Muscle of leg (tissue), 16 donors: ENCODE measurements at places on chromosomes 7 and 10. TPM values are rescaled to one million over a fixed set of nuclear protein-coding genes. Genes with fewer than 3 reads are reported as not detected.

GRCh38 chr7:39623732-39624441 is 515 bp downstream of the RALA start:
- DNase-seq = peak; percentile 51
- H3K27ac ChIP-seq = peak overlapping the region; percentile 95

DNA sequence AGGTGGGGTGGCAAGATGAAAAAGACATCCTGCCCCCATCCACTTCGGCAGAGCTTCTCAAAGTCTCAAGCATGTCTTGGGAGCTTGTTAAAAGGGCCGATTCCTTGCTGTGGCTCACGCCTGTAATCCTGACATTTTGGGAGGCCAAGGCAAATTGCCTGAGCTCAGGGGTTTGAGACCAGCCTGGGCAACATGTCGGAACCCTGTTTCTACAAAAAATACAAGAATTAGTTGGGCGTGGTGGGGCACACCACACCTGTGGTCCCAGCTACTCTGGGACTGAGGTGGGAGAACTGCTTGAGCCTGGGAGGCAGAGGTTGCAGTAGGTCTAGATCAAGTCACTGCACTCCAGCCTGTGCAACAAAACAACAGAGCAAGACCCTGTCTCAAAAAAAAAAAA is 14.5 kb downstream of the TRIM8 start:
- no peaks in the 10 kb centered on the region for H3K27me3 ChIP-seq
- H3K36me3 ChIP-seq = peaks cover 51% of the 10 kb centered on the region

DNA sequence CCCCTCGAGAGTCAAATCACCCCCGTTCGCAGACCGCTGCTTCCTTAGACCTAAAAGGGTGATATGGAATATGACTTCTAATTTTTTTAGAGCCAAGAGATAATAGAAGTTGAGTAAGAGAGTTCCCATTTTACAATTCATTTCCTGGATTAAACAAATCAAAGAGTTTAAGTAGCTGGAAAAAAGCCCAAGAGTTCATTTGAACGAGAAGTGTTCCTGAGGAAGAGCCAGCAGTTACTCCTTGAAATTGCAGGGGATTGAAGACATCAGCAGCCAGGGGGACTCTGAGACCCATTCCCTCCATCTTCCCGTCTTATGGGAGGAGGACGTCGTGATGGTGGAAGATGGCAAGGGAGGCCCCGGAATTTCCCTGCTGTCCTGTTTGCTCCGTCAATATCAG is 277.0 kb downstream of the WDR11 start:
- no peaks in the 10 kb centered on the region for H3K4me1 ChIP-seq
- peak; percentile 17 for DNase-seq
- H3K4me3 ChIP-seq = no peak overlapping the region
- peaks cover 13% of the 10 kb centered on the region for H3K27me3 ChIP-seq
- no peaks in the 10 kb centered on the region for H3K36me3 ChIP-seq
- no peak overlapping the region for H3K27ac ChIP-seq

DNA sequence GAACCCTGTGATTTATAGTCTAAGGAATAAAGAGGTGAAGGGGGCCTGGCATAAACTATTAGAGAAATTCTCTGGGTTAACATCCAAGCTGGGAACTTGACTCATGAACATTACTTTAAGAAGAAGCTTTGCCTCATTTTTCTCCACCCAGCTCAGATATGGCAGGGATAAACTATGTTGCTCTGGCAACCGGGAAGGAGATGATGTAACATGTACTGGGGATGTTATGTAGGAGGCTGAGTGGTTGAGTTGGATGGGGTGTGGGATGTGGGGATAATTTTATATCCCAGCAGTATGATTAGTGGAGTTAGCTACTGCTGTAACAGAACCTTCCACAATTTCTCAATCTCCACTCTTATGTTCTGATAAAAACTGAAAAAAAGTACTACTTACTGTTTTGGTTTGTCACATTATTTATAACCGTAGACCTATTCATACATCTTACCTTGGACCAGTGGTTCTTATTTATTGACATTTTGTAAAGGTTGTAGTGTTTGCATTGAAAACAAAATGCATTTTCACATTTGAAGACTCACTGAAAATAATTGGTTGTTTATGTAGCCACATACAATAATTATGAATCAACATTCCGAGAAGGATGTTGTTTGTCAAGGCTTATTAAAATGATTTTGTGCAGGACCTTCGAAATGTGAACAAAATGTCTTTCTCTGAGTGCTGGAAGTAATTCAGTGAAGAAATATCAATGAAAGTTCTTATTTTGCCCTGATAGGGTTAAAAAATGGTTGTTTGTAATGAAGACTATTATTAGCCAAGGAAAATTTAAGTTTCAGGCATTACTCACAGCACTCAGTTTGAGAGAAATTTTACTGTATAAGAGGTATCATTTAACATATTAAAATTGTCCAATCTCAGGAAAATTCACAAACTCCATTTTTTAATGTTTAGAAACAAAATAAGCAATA is 1.3 kb downstream of the OR2F2 start:
- no peaks in the 10 kb centered on the region for H3K36me3 ChIP-seq
- no peak overlapping the region for H3K4me3 ChIP-seq
- peak; percentile 44 for DNase-seq
- no peaks in the 10 kb centered on the region for H3K4me1 ChIP-seq

DNA sequence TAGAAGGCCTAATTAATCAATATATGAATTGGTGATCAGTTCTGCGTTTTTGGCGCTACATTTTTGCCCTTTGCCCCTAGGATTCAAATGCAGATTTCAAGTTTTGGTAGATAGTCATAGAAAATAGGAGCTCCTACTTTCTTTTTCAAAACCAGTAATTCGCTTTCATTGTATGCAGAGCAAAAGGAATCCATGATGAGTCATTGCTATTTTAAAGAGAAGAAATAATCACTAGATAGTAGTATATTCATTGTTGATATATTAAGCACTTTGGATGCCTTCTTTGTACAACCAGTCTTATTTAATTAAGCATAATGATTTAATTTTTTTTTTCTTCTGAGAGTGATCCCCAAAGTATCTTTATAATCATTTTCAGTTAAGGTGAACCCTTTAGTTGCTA is 50.3 kb downstream of the CSTF2T start:
- no peak overlapping the region for H3K27ac ChIP-seq
- no peaks in the 10 kb centered on the region for H3K36me3 ChIP-seq
- no peak overlapping the region for H3K4me3 ChIP-seq
- no peaks in the 10 kb centered on the region for H3K4me1 ChIP-seq

- peaks cover 4% of the 10 kb centered on the region for H3K4me1 ChIP-seq
- H3K27me3 ChIP-seq = no peaks in the 10 kb centered on the region
- no peak for DNase-seq
Measured at GRCh38 chr10:18659819-18660535, 746 bp downstream of the ARL5B start.

- no peaks in the 10 kb centered on the region for H3K27me3 ChIP-seq
- no peaks in the 10 kb centered on the region for H3K36me3 ChIP-seq
- no peak for DNase-seq
- no peak overlapping the region for H3K4me3 ChIP-seq
Measured at GRCh38 chr7:40429826-40430225, 295.0 kb downstream of the SUGCT start.

DNA sequence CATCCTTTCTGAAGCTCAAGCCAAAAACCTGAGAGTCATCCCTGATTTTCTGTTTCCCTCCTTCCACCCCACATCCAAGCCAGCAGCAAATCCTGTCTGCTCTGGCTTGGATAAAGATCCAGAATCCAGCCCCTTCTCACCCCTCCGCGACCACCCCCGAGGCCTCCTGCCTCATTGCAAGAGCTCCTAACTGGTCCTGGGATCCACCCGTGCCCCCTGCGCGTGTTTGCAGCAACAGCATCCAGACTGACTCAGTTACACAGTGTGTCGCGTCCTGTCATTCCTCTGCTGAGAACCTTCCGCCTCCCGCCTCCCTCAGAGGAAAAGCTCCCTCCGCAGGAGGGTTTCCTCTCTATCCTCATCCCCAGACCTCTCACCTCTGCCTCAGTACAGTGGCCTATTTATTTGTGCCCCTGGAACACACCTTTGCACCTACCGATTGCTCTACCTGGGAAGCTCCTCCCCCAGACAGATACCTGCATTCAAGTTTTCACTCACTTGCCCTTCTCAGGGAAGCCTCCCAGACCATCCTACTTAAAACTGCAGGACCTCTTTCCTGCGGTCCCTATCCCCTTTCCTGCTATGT is 21.6 kb upstream of the GRID1 start:
- no peak overlapping the region for H3K4me3 ChIP-seq
- H3K36me3 ChIP-seq = no peaks in the 10 kb centered on the region
- peaks cover 64% of the 10 kb centered on the region for H3K27me3 ChIP-seq
- DNase-seq = no peak
- H3K27ac ChIP-seq = no peak overlapping the region

DNA sequence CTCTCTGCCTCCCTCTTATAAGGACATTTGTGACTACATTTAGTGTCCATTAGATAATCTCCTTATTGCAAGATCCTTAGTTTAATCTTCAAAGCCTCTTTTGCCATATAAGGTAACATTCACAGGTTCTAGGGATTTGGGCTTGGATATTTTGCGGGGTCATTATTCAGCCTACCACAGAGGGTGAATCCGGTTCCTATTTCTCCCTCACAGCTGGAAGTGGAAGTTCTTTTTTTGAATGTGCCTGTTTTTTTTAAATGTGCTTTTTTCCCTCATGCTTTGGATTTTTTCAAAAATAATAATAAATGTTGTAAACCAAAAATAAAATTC is 17.1 kb upstream of the FAM221A start:
- peak overlapping the region; percentile 55 for H3K27ac ChIP-seq
- no peaks in the 10 kb centered on the region for H3K36me3 ChIP-seq
- no peaks in the 10 kb centered on the region for H3K4me1 ChIP-seq
- no peak overlapping the region for H3K4me3 ChIP-seq
- H3K27me3 ChIP-seq = no peaks in the 10 kb centered on the region

DNA sequence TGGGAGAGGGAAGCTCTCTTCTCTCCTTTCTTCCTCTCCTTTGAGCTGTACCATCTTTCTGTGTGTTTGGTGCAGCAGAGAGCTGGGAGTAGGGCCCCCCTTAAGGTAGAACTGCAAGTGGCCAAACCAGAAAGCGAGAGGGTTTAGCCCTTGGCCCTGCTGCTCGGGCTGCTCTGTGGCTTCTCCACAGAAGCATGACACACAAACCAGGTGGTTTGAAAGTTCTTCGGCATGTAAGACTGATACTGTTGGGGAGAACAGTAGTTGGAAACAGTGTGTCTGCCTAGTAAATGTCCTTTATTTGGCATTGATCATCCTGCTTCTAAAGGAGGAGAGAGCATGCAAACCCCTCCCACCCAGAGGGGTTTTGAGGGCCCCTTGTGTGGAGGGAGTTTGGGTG is 277.8 kb downstream of the CELF2 start:
- no peak overlapping the region for H3K27ac ChIP-seq
- H3K4me3 ChIP-seq = no peak overlapping the region
- H3K27me3 ChIP-seq = no peaks in the 10 kb centered on the region
- no peak for DNase-seq
- H3K4me1 ChIP-seq = peaks cover 15% of the 10 kb centered on the region

- H3K27me3 ChIP-seq = no peaks in the 10 kb centered on the region
- peaks cover 6% of the 10 kb centered on the region for H3K4me1 ChIP-seq
- DNase-seq = peak; percentile 73
- peak overlapping the region; percentile 56 for H3K27ac ChIP-seq
- no peaks in the 10 kb centered on the region for H3K36me3 ChIP-seq
- no peak overlapping the region for H3K4me3 ChIP-seq
Measured at GRCh38 chr7:14836571-14837189, 65.9 kb downstream of the DGKB start.

DNA sequence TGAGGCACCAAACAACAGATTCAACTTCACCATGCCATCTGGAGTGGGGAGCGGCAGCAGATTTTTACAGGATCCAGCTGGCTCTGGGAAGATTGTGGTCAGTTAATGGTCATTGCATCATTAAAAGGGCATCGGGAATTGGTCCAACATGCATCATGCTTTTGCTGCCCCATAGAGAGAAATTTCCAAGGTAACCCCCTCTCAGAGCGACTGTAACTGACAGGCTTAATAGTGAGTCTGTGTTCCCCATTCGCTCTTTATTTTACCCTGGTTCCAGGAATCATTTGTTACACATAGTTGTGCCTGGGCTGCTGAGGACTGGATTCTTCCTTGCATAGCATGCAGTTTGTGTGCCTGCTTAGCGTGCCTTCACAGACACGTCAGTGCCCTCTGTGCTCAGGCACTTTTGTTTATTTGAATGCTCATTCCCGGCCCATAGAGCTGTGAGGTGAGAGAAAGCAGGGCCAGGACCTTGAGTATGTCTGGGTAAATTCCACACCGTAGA is 49.9 kb downstream of the CDHR3 start:
- no peaks in the 10 kb centered on the region for H3K36me3 ChIP-seq
- DNase-seq = peak; percentile 33
- peaks cover 22% of the 10 kb centered on the region for H3K4me1 ChIP-seq
- no peaks in the 10 kb centered on the region for H3K27me3 ChIP-seq
- H3K4me3 ChIP-seq = no peak overlapping the region

GRCh38 chr10:47184273-47184672 is 115.7 kb upstream of the GDF10 start:
- no peak overlapping the region for H3K27ac ChIP-seq
- DNase-seq = no peak
- no peak overlapping the region for H3K4me3 ChIP-seq
- H3K27me3 ChIP-seq = peaks cover 2% of the 10 kb centered on the region
- no peaks in the 10 kb centered on the region for H3K36me3 ChIP-seq
- no peaks in the 10 kb centered on the region for H3K4me1 ChIP-seq

DNA sequence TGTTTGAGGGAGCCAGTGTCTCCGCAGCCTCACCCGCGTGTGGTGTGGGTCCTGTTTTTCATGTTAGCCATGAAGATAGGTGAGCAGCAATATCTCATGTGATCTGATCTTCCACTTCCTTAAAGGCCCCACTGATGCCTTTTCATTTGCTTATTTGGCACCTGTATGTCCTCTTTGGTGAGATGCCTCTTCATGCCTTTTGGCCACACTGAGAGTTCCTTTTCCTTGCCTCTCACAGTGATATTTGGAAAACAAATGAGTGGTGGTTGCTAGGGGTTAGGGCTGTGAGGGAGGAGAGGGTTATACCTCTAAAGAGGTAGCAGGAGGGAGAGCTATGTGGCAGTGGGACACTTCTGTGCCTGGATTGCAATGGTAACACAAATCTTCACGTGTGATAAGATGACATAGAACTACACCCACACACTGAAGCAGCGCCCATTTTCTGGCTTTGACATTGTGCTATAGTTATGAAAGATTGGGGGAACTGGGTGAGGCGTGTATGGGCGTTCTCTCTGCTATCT is 90.4 kb upstream of the TNS3 start:
- DNase-seq = no peak
- H3K4me3 ChIP-seq = no peak overlapping the region
- H3K4me1 ChIP-seq = no peaks in the 10 kb centered on the region

GRCh38 chr7:108525327-108525984 is 479 bp downstream of the PNPLA8 start:
- H3K4me3 ChIP-seq = peak overlapping the region; percentile 75
- H3K4me1 ChIP-seq = peaks cover 7% of the 10 kb centered on the region
- H3K27ac ChIP-seq = peak overlapping the region; percentile 98
- no peak for DNase-seq
- H3K36me3 ChIP-seq = no peaks in the 10 kb centered on the region

GRCh38 chr10:67607472-67607871 is 88.5 kb downstream of the CTNNA3 start:
- H3K27me3 ChIP-seq = no peaks in the 10 kb centered on the region
- H3K27ac ChIP-seq = no peak overlapping the region
- no peak for DNase-seq
- no peak overlapping the region for H3K4me3 ChIP-seq
- no peaks in the 10 kb centered on the region for H3K36me3 ChIP-seq

Gene TAS2R5
- 1.1 TPM for total RNA-seq

Gene LIPK
- not detected for total RNA-seq

Gene MMP21
- total RNA-seq = 0.18 TPM

Gene CCDC136
- 10.7 TPM for total RNA-seq

Gene XRCC2
- 3.5 TPM for total RNA-seq
